CD8-positive, alpha-beta memory T cell (primary cell): ENCODE measurements at places on chromosomes 7 and 10.

DNA sequence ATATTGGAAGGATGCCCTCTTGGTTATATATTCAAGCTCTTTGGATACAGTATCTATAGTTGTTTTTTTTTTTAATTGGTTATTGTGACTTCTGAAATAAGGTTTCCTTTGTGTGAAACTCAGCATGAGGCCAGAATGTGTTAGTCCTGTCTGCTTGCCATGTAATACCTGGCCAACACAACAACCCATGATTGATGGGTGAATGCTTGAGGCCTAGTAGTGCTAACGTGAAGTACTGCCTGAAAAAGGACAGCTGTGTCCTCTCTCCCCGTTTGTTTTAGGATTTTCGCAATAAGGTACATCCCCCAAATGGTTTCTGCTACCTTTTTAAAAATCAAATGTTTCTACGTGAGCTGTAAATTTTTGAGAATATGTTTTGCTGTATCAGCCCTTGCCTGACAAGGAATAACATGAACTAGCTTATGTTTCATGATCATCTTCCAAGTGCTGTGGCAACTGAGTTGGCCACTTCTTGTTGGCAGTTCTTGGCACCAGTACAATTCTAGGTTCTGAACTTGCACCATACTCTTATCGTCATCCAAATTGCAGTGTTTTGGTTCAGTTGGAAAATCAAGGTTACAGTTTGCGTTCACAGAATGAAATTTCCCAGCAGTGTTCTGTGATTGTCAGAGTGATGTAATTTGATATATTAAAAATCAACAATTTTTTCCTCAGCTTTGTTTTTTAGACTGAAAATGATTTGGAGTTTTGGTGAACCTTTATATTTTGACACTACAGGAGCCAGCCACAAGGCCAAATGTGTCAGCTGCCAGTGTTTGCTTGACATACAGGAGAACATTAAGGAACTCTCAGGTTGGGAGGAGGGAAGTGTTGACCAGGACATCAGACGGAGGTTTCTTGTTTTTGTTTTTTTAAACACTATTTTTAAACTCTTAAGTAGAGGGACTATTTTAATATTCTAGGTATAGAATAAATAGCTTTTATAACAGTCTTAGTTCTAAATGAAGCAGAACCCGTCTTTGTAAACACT, 13.5 kb upstream of the ASCC1 start:
- DNase-seq, result no peak

DNA sequence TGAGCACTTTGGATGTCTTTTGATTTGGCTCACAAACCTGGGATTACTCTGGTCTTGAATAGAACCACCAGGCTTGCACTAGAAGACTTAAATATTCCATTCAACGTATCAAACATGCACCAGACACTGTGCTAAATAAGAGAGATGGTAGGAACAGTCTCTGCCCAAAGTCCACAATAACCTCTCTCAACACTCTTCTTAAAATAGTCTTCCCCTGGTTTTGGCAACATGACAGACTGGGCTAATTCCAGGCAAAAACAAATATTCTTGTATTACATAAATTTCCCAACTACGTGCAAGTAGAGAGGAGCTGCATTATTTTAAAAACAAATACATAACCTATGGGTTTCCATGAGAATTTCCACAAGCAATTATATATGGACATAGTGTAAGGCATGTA, 64.8 kb upstream of the PAPSS2 start:
- DNase-seq, result no peak

- no peak for DNase-seq
Observed at GRCh38 chr7:107917763-107918651, 27.0 kb downstream of the DLD start.

DNA sequence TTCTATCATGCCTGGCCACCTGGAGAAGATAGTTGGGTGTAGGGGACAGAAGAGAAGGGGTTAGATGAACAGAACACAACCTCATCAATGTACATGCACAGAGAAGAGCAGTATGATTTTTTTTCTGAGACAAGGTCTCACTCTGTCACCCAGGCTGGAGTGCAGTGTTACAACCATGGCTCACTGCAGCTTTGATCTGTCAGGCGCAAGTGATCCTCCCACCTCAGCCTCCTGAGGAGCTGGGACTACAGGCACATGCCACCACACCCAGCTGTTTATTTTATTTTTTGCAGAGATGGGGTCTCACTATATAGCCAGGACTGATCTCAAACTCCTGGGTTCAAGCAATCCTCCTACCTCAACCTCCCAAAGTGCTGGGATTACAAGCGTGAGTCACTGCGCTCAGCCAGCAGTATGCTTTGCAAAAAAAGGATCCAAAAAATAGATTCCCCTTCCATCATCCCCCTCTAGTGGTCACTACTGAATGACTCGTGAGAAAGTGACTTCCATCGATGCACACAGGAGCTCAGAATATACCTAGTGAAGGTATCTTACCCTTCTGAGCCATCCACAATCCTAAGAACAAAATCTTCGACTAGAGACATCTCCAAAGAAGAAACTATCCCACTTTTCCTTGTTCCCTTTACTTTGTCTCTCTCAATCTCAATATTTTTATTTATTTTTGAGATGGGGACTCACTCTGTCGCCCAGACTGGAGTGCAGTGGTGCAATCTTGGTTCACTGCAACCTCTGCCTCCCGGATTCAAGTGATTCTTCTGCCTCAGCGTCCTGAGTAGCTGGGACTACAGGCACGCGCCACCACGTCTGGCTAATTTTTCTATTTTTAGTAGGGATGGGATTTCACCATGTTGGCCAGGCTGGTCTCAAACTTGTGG, 21.0 kb downstream of the ZCWPW1 start:
- peak; percentile 6 for DNase-seq

DNA sequence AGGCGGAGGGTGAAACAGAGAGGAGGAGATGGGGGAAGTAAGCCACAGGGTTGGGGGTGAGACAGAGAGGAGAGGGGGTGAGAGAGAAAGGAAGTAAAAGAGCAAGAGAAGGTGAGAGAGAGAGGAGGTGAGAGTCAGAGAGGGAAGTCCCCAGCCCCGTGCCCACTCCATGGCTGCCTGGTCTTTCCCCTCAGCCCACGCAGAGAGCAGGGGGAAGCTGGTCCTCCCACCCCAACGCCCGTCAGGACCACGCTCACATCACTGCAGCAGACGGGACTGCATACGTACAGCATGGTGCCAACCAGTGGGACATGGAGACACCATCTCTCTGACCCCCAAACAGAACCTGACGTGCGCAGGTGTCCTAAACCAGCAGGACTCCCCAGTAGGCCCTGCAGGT, 12.1 kb upstream of the PDGFA start:
- no peak for DNase-seq

DNA sequence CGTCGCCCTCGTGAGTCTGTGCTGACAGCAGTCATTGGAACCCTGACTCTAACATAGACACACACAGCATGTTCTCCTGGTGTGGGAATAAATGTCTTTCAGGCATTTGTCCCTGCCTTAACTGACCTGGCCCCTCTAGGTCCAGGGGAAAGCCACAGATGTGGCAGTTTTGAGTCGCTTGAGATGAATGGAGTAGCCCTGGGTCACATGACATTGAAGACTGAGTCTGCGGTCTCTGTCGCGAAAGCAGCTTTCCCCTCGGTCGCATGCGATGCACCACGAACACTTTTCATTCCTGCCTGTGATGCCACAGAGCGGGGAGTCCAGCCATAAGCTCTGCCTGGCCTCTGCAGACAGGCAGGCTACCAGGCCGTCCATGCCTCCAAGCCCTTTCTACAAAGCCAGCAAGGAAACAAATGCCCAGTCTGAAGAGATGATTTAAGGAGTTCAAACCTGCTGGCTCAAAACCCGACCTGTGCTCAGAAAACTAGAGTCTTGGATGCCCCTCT, 172.3 kb downstream of the WDR37 start:
- DNase-seq, result no peak

GRCh38 chr10:73891540-73891939, 17.2 kb upstream of the CAMK2G start:
- DNase-seq, result no peak

DNA sequence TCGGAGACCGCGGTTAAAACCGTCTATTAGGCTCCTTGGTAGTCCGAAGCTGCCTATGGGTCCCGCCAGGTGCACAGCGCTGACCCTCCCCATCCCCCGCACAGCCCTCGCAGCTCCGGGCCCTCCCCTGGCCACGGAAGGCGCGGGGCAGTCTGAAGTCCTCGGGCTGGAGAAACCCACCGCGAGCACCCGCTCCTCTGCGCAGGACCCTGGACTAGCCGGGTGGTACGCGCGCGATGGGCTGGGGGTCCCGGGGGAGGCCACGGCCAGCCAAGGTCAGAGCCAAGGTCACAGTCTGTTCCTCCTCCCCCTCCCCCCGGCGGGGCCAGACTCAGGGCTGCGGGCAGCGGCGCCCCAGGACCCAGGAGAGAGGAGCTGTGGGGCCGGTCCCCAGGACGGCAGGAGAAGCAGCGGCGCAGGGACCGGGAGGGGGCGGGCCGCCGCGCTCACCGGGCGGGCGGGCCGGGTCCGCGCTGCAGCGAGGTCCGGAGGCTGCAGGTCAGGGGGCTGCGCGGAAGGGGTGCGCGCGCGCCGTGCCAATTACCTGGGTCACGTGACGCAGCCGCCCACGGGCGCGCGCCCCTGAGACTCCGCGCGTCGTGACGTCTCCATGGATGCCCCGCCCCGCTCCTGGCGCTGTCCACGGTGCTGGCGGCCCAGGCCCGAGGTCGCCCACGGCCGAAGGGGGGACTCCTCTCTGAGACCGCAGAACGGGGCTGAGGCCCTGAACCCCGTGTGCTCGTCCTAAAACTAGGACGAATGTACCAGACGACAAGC, at the start of gene OGDHL:
Gene OGDHL (minus strand): TSS at position 535 of the 777 bp plus-strand sequence. CDS start 3,731 bp downstream, outside the sequence.
- peak; percentile 11 for DNase-seq

DNA sequence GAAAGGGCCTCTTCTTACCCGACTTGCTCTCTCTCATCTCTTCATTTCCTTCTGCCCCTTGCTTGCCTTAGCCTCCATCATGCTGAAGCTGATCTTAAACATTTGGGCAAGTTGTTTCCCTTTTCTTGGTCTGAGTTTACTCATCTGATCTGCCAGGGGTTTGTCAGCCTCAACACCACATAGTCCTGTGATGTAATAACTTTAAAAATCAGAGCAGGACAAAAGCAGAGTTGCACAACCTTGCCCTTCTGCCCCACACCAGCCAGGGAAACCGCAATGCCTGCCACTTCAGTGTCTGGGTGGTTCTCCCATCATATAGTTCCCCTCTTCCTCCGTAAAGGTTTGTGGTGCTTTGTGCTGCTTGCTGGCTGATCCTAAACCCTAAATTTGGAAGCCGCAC, 9.9 kb upstream of the LIPM start:
- DNase-seq, result no peak

GRCh38 chr7:90677486-90678404, 81.6 kb downstream of the CDK14 start:
- no peak for DNase-seq

GRCh38 chr7:54679490-54679817, 79.6 kb downstream of the SEC61G start:
- DNase-seq, result no peak

DNA sequence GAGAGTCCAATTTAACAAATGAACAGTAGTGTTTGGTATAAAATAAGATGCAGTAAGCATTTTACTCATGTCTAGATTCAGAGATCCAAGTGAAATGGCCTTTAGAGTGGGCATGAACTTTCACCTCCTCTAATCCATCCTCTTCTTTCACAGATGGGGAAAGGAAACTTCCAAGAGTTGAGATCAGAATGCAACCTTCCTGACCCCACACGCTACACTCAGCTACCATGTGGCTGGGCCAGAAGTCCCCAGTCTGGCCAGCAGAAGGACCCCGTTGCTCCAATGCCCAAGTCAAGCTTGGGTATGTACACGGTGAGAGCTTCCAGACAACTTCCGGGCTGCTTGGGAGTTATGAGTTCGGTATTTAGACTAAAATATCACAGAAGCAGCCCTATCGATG, 228.0 kb downstream of the ELMO1 start:
- no peak for DNase-seq

DNA sequence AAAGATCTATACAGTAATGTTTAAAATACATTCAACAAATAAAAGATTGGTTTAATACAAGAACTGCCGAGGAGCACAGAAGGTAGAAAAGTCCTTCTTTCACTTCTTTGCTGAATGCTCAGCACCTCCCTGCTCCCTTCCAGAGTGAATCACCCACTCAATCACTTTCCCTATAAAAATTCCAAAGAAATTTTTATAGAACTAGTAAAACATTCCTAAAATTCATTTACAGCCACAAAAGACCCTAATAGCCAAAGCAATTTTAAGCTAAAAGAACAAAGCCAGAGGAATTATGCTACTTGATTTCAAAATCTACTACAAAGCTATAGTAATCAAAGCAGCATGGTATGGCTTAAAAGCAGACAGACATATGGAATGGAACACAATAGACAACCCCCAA, 320.9 kb downstream of the PCLO start:
- DNase-seq, result no peak

- DNase-seq, result no peak
Observed at GRCh38 chr10:4431114-4431863, 394.7 kb upstream of the AKR1E2 start.

DNA sequence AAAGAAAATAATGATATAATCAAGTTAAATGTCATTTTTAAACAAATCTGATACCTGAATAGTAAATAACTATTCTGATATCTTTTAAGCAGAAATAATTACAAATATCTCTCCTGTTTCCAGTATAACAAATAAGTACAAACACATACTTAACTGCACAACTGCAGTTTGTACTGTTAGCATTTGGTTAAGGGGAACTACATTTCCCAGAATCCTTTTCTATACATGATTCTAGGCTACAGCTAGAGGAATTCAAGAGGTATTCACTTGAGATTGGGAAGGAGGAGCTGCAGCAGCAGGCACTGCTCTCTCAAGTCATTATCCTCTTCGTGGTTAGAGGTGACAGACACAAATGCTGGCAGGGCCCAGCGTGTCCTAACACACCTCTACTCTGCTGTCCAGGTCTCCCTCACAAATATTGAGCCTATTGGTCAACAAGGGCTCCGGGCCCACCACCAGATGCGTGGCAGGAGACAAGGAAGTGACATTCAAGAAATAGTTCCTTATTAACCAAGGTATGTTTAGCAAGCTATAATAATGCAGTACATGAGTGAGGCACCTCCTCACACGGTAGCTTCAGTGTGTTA, 255.1 kb upstream of the MKLN1 start:
- DNase-seq, result no peak
